NCI-H1092 treated with DMSO at 0.1 percent for 48 hours (cell line): ENCODE measurements at places on chromosomes 12 and 14.

DNA sequence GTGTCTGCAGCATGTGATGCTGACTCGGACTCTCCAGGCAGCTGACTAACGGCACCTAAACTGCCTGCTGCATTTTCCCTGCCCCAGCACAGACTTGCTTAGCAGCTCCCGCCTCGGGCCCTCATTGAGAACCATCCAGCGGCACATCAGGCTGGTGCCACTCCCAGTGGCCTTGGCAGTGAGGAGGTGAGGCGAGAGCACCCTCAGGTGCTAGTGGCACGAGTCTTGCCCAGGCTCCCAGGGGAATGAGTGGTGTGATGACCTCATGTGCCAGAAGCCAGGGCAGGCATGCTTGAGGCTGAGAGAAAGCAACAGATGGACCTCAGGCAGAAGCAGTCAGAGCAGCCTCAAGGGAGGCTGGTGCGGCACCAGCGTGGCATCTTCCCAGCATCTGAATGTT is 60.2 kb downstream of the PRKCH start:
- no peak for DNase-seq

- DNase-seq, result no peak
These were observed 46.8 kb downstream of the ACACB start for GRCh38 chr12:109163167-109163566.

- DNase-seq, result no peak
These were observed 35.0 kb upstream of the DICER1 start for GRCh38 chr14:95192311-95192710.

GRCh38 chr12:123089631-123090353 is 61.1 kb downstream of the PITPNM2 start:
- DNase-seq, result no peak

GRCh38 chr12:89529738-89530137 is 3.9 kb upstream of the POC1B start:
- peak; percentile 24 for DNase-seq

DNA sequence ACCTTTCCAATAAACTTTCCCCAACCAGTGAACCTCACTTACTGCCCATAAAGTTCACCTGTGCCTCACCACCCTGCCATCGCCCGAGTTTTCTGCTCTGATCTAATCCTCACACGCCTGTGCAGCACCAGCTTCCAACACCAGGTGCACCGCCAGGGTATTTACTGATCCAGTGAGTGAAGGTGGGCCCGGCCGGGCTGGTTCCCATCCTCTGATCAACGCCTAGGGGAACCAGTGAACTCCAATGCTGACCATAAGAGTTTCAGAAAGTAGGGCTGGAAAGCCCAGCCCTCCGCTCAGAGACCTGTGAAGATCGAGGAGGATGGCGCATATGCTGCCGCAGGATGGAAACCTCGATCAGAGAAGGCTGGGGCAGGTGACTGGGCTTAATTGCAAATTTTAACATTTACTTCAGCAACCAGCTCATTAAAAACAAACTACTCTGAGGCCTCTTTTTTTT is 685 bp upstream of the MYL6B start:
- DNase-seq, result peak; percentile 56

DNA sequence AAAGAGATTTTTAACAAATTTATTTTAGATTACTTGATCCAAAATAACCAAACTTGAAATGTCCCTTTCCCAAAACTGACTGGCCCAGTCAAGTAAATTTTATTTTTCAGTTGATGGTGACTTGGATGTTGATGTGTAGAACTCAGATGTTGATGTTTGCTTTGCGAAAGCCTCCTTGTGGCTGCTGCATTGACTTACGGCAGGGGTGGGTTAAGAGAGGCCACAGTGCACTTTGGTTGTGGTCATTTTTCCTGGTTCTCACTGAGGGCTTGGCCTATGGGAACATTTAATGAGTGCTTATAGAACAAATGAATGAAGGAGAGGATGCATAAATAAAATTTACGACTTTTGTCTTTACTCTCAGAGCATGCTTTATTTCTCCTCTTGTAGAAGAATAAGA is 52.6 kb downstream of the SLCO1B3 start:
- no peak for DNase-seq

DNA sequence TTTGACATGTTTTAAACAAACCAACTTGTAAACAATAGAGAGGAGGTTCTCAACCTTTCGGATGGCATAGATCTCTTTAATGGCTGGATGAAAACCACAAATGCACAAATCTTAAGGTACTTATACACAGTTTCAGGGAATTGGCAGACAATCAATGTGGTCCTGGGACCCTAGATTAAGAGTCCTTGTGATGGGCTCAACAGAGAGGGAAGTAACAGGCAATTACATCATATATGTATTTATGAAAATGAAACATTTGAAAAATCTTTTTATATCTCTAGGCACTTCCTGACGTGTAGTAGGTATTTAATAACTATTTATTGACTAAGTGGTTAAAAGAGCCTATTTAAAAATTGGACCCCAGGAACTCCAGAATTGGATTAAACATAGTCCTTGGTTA is 897 bp downstream of the ACTR10 start:
- no peak for DNase-seq
